ENCODE measurements at places on chromosomes 6 and 20.

- peak; percentile 44 for DNase-seq
Measured at GRCh38 chr6:132300323-132300949, 100.8 kb downstream of the MOXD1 start.

DNA sequence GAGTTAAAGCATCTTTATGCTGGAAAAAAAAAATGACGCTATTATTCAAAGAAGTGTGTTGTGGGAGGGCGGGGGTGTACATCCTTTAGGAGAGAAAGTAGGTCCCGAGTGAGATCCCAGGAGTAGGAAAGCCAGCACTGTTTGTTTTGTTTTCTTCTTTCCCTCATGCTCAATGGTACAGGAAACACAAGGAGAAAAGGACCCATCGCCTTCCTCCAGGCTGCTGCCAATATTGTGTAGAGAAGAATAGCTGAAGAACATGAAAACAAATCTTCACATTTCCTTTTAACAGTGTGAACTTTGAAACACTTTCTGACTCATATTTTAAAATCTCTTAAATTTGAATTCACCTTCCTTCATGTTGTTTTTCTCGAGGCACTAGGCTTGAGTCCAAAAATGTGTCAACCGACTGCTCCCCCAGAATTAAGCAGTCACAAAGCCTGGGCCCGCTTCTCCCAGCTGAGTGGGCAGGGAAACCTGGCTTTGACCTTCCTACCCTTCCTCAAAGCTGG, 22.3 kb downstream of the PPP1R16B start:
- no peak for DNase-seq

- DNase-seq, result no peak
Measured at GRCh38 chr6:39777661-39778060, 14.5 kb upstream of the DAAM2 start.

GRCh38 chr6:158619922-158620801, 24.4 kb downstream of the DYNLT1 start:
- no peak for DNase-seq

DNA sequence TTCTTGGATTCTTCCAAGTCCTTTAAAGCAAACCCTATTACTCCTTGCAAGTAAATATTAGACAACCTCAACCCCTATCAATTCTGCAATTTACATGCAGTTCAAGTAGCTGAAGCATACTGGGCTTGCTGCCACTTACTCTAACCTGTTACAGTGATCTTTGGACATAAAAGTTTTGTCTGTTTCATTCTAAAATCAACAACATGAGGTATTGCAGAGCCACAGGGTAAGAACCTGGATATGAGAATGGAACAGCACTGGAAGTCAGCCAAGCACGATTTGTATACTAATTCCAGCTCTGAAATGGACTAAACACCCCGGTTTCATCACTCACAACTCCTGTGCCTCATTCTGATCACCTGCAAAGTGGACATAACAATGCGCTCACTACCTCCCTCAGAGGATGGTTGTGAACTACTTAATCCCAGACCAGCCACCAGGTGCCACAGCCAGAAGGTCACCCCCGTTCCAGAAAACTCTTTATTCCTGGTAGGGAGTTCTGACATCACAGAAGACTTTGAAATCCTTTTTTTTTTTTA, 270.0 kb downstream of the ADGB start:
- DNase-seq, result no peak

DNA sequence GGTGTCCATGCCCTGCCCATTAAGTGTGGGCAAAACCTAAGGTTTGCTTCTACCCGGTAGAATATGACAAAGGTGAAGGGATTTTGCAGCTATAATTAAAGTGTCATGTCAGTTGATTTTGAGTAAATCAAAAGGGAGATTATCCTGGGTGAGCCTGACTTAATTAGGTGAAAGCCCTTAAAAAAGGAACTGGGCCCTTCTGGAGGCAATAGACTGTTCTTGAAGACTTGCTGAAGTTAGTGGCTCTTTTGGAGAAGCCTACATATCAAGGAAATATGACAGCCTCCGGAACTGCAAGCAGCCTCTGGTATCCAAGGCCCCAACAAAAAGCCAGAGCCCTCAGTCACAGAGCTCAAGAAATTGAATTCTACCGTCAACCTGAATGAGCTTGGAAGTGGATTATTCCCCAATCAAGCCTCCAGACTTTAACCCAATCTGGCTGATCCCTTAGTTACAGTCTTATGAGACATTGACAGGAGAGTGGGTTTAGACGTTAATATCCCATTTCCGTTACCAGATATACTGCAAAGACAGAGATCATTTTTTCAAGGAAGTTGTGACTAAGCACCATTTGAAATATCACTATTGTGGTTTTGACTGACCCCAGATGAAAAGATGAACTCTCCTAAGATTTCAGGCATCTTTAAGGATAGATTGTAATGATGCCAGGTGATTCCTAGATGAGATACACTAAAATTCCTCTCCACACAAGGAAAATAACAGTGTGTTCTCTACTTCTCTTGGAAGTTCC, 303.4 kb downstream of the PLCB1 start:
- peak; percentile 40 for DNase-seq

GRCh38 chr20:5290596-5290995, 26.2 kb downstream of the PROKR2 start:
- no peak for DNase-seq

DNA sequence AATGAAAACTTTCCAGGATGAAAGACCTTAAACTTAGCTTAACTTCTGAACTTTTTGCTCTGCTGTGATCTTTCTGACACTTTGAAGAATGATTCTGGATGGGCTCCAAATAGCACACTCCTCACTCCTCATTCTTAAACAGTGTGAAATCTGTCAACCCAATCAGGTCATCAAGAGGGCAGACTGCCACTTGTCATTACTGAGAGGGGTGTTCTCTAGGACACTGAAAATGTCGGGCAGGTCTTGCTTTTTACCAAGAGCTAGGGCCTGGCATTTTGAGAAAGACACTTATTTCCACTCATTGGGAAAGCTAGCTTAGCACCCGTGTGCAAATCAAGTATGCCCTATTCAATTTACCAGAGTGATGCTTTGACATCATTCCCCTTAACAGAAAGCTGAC, 122.2 kb downstream of the MTFR2 start:
- DNase-seq, result no peak

DNA sequence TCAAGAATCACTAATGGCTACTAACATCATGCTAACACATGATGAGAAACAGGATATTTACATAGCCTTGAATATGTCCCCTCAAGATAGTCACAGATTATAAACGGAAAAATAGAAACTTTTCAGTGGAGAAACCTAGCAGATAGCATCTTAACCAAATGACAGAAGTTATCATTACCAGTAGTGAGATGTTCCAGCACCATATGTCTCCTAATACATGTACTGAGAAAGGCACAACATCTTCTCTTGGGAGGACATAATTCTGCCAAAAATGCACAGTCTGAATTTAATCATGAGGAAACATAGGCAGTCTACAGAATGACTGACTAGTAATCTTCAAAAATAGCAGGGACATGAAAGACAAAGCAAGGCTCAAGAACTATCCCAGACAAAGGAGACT, 19.9 kb upstream of the PRIM2 start:
- DNase-seq, result no peak

DNA sequence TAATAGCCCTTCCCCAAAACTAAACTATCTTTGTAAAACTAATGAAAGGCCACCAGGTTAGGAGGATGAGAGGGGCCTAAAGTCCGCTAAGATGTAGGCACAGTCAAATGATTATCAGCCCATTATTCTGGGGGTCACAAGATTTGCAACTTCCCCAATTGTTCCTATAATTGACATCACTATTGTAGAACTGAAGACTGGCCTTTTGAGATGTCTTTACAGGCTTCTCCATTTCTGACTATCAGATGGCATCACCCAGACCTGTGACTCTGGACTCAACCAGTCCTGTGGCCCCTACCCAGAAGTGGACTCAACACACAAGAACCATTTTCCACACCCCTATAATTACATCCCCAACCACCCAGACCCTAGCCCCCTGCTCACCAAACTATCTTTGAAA, 61.5 kb upstream of the MAP7 start:
- no peak for DNase-seq

DNA sequence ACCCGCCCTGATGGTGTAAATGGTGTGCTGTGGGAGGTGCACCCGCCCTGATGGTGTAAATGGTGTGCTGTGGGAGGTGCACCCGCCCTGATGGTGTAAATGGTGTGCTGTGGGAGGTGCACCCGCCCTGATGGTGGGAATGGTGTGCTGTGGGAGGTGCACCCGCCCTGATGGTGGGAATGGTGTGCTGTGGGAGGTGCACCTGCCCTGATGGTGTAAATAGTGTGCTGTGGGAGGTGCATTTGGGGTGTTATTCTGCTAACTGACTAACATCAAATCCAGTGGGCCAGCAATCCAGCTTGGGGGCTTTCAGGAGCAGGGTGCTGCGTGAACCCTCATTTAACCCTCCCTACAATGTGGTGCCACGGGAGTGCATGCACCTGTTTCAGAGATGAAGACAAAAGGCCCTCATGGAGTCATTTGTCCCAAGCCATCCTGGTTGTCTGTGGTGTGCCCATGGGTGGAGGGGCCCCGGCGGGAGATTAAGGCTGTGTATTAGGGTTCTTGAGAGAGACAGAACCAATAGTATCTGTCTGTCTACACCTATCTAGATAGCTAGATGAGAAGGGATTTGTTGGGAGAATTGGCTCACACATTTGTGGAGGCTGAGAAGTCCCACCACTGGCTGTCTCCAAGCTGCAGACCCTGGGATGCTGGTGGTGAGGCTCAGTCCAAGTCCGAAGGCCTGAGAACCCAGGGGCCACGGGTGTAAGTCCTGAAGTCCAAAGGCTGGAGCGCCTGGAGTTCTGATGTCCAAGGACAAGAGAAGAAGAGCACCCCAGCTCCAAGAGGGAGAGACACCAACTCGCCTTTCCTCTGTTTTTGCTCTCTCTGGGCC, 39.2 kb downstream of the TMEM242 start:
- no peak for DNase-seq

GRCh38 chr6:129032602-129033001, 149.7 kb downstream of the LAMA2 start:
- DNase-seq, result no peak

DNA sequence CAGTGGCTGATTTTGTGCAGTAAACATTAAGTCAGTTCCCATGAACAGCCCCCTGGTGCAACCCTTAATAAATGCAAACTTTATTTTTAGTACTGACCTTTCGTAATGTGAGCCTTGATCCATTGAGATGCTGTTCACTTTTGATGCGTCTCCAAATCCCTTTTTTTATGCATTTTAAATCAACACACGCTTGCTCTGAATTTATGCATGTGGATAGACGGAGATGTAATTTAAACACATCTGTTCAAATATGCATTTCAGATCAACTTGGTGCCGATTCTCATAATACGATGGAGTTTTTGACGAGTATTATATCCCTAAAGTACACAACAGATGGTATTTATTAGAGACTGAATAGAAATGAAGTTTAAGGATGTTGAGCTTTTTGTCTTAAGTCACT, 505.7 kb downstream of the CDKAL1 start:
- no peak for DNase-seq

GRCh38 chr6:128350416-128351254, 169.8 kb downstream of the PTPRK start:
- DNase-seq, result no peak
